K562 (cell line): ENCODE measurements at places on chromosomes 5 and 9. TPM values are rescaled to one million over a fixed set of nuclear protein-coding genes. Genes with fewer than 3 reads are reported as not detected.

ZBED3 gene
- 0.04 TPM in 1 of 2 replicates, not detected in the other for total RNA-seq

SCGB3A2 gene
- 0.35 TPM in 1 of 2 replicates, not detected in the other for total RNA-seq

CDH9 gene
- total RNA-seq: not detected in 2 replicates

ARL14EPL gene
- 0.09 and 0.20 TPM in 2 replicates for total RNA-seq

SLC6A19 gene
- total RNA-seq: 1.3 and 1.6 TPM in 2 replicates

OLFM1 gene
- total RNA-seq: not detected in 2 replicates

PLAC8L1 gene
- 0.27 TPM in 1 of 2 replicates, not detected in the other for total RNA-seq

RMRP gene
- total RNA-seq: 25,789 and 26,070 TPM in 2 replicates

GFI1B gene
- total RNA-seq: 73.4 and 75.7 TPM in 2 replicates

SLC45A2 gene
- total RNA-seq: 0.13 and 0.16 TPM in 2 replicates

TAS2R1 gene
- total RNA-seq: not detected in 2 replicates

RFESD gene
- total RNA-seq: 128 and 129 TPM in 2 replicates

UBE2QL1 gene
- not detected in 2 replicates for total RNA-seq

ANKRD55 gene
- 3.4 and 3.6 TPM in 2 replicates for total RNA-seq

NDST1 gene
- total RNA-seq: 43.2 and 47.9 TPM in 2 replicates

CCDC183 gene
- 0.29 and 0.54 TPM in 2 replicates for total RNA-seq

ALDOB gene
- 0.78 and 0.80 TPM in 2 replicates for total RNA-seq

ARL10 gene
- 0.38 and 1.2 TPM in 2 replicates for total RNA-seq

CDC14B gene
- 5.8 and 6.4 TPM in 2 replicates for total RNA-seq

LIFR gene
- total RNA-seq: 3.4 and 3.7 TPM in 2 replicates

LAMC3 gene
- 0.09 TPM in 1 of 2 replicates, not detected in the other for total RNA-seq
